ENCODE measurements at places on chromosomes 2 and 18.

- DNase-seq, result no peak
Measured at GRCh38 chr2:236052926-236053821, 115.0 kb downstream of the GBX2 start.

DNA sequence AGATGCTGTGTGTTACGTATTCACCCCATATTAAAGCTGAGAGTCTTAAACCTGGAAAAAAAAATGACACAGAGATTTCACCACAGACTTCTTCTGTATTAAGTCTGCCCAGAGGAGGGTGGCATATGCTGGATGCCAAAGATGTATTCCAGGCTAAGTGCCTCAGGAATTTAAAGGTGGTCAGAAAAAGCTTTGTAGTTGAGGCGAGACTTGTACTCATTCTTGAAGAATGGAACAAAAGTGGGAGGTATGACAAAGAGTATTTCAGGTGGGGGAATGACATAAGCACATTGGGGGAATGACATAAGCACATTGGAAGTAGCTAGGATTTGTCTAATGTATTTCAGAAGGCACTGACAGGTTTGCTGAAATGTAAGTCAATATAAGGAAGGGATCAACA, 98.6 kb downstream of the BABAM2 start:
- no peak for DNase-seq

- DNase-seq, result no peak
Measured at GRCh38 chr2:60100034-60100433, 453.4 kb downstream of the BCL11A start.

- DNase-seq, result no peak
Measured at GRCh38 chr2:236545814-236546480, 23.7 kb upstream of the ACKR3 start.

DNA sequence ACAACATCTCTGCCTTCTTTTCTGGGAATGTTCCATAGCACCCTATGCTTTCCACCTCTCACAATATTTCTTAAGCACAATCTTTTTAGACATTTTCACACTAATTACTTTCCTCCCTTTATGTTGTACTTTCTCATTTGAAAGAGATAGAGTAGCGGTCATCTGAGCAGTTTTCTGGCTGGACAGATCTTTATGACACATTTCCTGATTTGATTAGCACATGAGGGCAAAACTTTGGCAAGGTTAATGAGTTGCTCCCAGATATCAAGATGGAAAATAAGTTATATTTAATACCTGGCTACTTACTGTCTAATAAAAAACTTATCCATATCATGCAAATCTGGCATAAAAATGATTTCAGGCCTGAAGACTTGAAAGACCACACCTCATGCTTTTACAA, 723.9 kb downstream of the SOCS6 start:
- no peak for DNase-seq

GRCh38 chr2:125408874-125409538, 1247.0 kb upstream of the GYPC start:
- no peak for DNase-seq

- no peak for DNase-seq
Measured at GRCh38 chr2:16281451-16282335, 341.3 kb downstream of the MYCN start.

DNA sequence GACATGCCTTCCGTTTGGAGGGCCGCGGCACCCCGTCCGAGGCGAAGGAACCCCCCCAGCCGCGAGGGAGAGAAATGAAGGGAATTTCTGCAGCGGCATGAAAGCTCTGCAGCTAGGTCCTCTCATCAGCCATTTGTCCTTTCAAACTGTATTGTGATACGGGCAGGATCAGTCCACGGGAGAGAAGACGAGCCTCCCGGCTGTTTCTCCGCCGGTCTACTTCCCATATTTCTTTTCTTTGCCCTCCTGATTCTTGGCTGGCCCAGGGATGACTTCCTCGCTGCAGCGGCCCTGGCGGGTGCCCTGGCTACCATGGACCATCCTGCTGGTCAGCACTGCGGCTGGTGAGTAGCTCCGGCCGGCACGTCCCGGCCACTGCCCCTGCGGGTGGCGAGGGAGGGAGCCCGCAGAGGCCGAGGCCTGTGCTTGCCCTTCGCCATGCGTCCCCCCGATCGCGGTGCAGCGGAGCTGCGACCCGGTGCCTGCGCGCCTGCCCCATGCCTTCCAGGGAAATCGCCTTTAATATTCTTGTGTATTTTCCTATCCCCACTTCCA, 1.2 kb downstream of the BMPR2 start:
- DNase-seq, result no peak

- no peak for DNase-seq
Measured at GRCh38 chr2:142862299-142862698, 15.2 kb upstream of the KYNU start.

GRCh38 chr18:24397131-24397693, 412 bp downstream of the OSBPL1A start:
- DNase-seq, result no peak

- DNase-seq, result no peak
Measured at GRCh38 chr2:163155279-163155883, 316.8 kb upstream of the KCNH7 start.

DNA sequence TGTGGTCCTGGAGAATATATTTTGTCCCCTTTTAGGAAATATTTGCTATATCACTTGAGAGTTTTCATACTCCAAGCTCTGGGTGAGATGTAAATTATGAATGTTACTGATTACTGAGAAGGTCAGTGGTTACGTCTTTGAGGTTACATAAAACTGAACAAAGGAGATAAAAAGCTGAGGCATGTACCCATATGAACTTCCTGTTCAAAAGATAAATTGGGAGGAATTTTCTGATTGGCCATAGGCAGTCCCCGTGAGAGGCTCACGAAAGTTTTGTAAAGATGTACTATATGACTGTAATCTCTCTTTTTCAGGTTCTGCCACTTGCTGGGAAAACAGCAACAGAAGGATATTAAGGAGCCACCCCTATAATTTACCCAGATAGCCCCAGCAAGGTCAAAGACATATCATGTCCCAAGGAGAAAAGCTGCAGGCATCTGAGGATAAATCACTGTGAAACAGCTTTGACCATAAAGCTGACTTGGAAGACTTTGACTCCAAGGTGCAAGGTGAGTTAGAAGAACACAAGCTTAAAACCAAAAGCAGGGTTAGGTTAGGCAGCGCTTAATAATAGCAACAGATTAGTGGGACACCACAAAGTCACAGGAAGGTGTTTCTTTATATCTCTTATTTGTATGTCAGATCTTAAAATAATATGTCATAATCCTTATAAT, 90.4 kb downstream of the OSBPL6 start:
- DNase-seq, result no peak

DNA sequence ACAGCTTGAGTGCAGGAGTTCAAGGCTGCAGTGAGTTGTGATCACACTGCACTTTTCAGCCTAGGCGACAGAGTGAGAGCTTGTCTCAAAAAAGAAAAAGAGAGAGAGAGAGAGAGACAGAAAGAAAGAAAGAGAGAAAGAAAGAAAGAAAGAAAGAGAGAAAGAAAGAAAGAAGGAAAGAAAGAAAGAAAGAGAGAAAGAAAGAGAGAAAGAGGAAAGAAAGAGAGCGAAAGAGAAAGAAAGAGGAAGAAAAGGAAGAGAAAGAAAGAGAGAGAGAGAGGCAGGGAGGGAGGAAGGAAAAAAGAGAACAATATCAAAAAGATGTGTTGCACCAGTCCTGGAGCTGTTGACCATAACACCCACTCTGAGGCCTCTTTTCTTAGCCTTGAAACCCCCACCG, 89.8 kb upstream of the MBOAT2 start:
- DNase-seq, result no peak

- DNase-seq, result no peak
Measured at GRCh38 chr2:98153481-98153880, 66.5 kb downstream of the VWA3B start.

DNA sequence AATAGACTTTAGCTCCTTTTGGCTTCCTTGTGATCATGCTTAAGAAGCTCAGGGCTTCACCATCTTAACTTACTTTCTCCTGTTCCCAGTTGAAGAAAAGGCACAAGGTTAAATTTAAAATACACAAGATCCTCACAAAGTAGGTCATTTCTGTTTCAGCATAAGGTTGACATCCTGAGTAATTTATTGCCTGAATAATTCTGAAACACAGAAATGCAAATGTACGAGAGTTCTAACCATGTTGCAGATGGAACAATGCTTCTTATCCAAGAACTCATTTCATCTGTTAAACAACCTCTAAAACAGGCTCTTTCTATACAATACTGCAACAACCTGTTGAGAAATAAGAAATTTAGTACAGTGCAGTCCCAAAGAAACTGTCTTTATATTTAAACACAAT, 395.2 kb downstream of the BCL11A start:
- DNase-seq, result no peak

GRCh38 chr2:161870401-161870930, 203.5 kb downstream of the DPP4 start:
- DNase-seq, result no peak

GRCh38 chr18:45541421-45541820, 73.9 kb upstream of the SLC14A2 start:
- DNase-seq, result no peak

DNA sequence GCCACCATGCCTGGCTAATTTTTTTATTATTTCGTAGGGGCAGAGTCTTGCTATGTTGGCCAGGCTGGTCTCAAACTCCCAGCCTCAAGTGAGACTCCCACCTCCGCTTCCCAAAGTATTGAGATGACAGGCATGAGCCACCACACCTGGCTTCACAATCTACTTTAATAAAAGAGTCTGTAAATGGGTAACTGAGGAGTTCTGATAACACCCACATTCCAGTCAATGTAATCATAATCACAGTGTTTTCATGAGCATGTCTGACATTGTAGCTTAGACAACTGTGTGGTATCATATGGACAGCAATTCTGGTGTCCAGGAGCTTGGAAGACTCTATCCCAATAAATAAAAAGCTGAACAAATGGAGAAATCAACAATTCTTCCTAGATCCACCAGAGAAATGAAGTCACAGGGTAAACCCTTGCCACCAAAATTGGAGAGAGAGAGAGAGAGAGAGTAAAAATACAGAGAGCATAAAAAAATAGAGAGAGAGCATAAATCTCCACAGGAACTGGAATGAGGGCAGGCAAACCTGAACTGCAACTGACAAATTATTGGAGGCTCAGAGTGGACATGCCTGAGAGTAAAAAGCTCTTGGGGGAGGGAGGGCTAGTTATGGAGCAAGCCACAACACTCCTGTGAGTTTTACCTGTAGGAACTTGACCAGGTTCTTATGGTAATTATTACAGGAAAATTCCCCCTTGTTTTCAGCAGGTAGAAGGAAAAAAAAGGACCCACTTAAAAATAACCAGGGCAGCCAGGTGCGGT, 12.4 kb upstream of the NBEAL1 start:
- DNase-seq, result no peak

GRCh38 chr2:210895132-210895531, 338.7 kb downstream of the CPS1 start:
- DNase-seq, result no peak

DNA sequence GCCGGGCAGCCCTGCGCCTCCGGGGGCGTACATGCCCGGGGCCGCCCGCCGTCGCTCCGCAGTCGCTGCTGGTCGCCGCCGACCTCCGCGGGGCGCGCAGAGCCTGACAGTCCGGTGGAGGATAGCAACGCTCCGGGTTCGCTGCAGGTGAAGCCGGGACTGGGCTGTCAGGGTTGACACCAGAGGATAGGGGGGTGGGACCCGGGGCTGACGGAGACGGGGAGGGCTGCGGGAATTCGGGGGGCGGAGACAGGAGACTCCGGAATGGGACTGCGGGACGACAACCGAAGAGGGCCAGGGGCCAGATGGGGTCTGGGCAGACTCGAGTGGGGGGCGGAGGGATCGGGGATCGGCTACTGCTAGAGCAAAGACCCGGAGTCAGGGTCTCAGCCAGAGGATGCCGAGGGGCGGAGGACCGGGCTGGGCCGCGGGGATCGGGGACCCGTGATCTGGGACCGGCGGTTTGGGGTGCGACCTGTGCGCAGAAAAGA, 403 bp downstream of the TMEM127 start:
- no peak for DNase-seq

GRCh38 chr18:49006641-49007454, 56.1 kb upstream of the SMAD7 start:
- DNase-seq, result no peak

- no peak for DNase-seq
Measured at GRCh38 chr2:237647176-237648015, 20.0 kb downstream of the LRRFIP1 start.

GRCh38 chr2:135745545-135745944, 3.9 kb downstream of the UBXN4 start:
- DNase-seq, result no peak

GRCh38 chr2:203737360-203737759, 30.9 kb downstream of the CD28 start:
- no peak for DNase-seq

DNA sequence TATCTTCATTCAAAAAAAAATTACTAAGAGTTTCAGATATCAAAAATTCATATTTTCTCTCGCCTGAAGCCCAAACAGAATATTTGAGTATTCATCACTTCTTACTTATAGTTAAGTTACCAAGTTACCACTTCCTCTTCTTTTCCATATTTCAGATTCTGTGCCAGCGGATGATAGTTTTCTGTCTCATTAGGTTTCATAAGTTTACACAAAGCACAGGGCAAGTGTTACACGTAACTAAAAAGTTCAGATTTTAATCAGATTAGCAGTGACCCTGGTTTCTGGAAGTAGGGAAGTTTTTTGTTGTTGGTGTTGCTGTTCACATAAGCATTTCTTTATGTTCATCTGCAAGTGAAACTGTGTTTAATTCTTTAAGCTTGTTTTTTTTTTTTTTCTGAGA, 10.2 kb downstream of the AFTPH start:
- no peak for DNase-seq

DNA sequence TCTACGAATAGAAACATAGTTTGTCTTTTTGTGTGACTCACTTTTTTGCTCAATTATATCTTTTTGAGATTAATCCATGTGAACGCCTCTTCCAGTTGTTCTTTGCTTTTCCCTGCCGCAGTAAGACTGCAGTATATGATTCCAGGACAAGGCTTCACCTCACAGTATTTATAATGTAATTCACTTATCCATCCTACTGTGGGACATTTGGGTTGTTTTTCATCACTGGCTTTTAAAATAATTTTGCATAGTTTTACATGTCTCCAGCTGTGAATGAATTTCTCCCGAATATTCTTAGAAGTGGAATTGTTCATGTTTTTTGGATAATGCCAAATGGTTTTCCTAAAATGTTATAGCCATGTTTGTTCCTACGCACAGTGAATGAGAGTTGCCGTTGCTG, 21.9 kb downstream of the COPS9 start:
- no peak for DNase-seq

DNA sequence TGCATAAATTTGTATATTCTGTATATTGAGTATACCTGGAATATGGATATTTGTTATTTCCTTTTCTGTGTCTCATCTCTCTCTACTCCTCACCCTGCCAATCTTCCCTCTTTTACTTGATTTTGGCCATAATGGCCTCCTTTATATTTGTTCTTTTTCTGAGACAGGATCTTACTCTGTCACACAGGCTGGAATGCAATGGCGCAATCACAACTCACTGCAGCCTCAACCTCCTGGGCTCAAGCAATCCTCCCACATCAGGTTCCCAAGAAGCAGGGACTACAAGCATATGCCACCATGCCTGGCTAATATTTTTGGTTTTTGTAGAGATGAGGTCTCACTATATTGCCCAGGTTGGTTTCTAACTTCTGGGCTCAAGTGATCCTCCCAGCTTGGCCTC, 30.5 kb downstream of the PREPL start:
- no peak for DNase-seq

Measured in activated naive CD8-positive, alpha-beta T cell treated with anti-CD3 and anti-CD28 coated beads, Interleukin-2, amount 50 U/mL, for 16 hours (primary cell).